ENCODE measurements at places on chromosomes 12 and 14.

DNA sequence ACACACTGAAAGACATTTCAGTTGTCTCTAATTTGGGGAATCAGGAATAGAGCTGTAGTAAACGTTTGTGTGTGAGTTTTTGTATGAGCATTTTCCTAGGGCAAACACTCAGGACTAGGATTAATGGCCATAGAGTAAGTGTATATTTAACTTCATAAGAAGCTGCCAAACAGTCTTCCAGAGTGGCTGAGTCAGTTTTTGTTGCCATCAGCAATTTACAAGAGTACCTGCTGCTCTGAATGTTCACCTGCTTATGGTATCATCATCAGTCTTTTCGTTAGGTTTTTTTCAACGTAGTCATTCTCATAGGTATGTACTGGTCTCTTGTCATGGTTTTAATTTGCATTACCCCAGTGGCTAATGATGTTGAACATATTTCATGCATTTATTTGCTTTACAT is 30.6 kb upstream of the TRHDE start:
- no peak for DNase-seq

GRCh38 chr14:88026890-88027289 is 22.0 kb downstream of the GPR65 start:
- no peak for DNase-seq

DNA sequence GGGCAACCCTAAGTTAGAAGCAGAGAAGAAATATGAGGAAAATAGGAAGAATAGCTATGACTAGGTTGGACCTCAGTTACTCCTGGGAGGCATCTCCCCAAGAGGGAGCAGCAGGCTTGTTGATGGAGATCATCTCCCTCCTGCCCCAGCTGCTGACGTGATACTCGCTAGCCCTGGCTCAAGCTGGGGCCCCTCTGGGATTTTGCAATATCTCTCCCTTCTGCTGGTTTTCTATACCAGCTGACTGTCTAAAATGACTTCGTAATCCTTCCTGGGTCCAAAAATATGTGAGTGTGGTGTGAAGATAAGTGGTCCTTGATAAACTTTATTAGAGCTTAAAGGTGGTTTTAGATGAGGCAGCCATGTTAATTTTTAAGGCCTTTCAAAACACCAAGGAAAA is 4.5 kb upstream of the HECTD4 start:
- DNase-seq, result no peak

GRCh38 chr14:102982852-102983470 is 60.5 kb downstream of the AMN start:
- no peak for DNase-seq

- no peak for DNase-seq
Measured at GRCh38 chr12:51519755-51520154, 71.3 kb upstream of the SCN8A start.
